CD8-positive, alpha-beta memory T cell (primary cell): ENCODE measurements at places on chromosomes 11 and 22.

GRCh38 chr11:106493751-106494150 lies 416.3 kb downstream of the AASDHPPT start:
- no peak overlapping the region for H3K27ac ChIP-seq
- no peaks in the 10 kb centered on the region for H3K36me3 ChIP-seq
- no peak overlapping the region for H3K4me3 ChIP-seq
- H3K4me1 ChIP-seq = no peaks in the 10 kb centered on the region

GRCh38 chr11:61959114-61959513 lies 8.3 kb downstream of the FTH1 start:
- H3K4me3 ChIP-seq = no peak overlapping the region
- H3K27me3 ChIP-seq = no peaks in the 10 kb centered on the region
- peaks cover 16% of the 10 kb centered on the region for H3K4me1 ChIP-seq

GRCh38 chr11:95655536-95655935 lies 134.0 kb downstream of the FAM76B start:
- no peak overlapping the region for H3K27ac ChIP-seq
- H3K27me3 ChIP-seq = no peaks in the 10 kb centered on the region
- DNase-seq = no peak
- H3K4me1 ChIP-seq = peaks cover 9% of the 10 kb centered on the region
- H3K4me3 ChIP-seq = no peak overlapping the region

- H3K4me1 ChIP-seq = peaks cover under 1% of the 10 kb centered on the region
- H3K27me3 ChIP-seq = no peaks in the 10 kb centered on the region
- no peak for DNase-seq
- no peaks in the 10 kb centered on the region for H3K36me3 ChIP-seq
- H3K27ac ChIP-seq = no peak overlapping the region
- H3K4me3 ChIP-seq = no peak overlapping the region
Observed at GRCh38 chr11:12097219-12097618, 13.2 kb upstream of the MICAL2 start.

DNA sequence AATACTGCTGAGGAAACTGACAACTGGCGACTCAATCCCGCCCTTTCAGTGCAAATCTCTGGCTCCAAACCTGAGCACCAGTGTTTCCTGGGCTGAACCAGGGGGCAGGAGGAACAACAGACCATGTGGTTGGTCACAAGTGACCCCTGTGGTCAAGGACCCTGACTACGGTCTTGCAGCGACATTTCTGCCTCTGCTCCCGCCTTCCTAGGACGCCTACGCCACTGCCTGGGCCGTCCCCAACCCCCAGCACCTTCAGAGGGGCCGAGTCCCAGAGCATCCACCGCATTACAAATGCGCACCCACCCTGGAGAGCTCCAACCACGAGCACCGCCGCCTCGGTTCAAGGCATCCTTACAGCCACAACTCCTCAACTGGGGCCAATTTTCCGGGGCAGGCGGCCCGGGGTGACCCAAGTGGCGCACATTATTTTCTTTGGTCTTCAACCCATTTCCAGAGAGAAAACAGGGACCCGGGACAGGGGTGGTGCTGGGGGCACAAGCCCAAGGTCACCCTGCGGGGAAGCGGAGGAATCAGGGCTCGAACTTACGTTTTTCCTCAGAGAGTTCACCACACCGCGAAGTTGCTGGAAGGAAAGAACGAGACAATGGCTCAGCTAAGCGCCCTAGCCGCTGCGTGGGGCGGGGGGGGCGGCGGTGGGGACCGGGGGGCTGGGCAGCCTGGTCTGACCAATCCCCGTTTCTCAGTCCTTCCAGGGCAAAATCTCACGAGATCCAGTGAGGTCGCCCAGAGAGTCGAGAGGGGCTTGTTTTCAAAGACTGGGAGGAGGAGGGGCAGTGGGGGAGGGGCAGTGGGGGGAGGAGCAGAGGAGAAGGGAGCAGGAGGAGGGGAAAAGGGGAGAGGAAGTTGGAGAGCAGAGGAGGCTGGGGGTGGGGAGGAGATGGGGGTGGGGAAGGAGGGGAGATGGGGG lies 1.8 kb downstream of the PRAME start:
- H3K27me3 ChIP-seq = no peaks in the 10 kb centered on the region
- no peaks in the 10 kb centered on the region for H3K36me3 ChIP-seq
- DNase-seq = no peak
- H3K27ac ChIP-seq = peak overlapping the region; percentile 98
- peak overlapping the region; percentile 61 for H3K4me3 ChIP-seq

GRCh38 chr11:235180-235579 lies 962 bp downstream of the SIRT3 start:
- no peak for DNase-seq
- H3K4me3 ChIP-seq = peak overlapping the region; percentile 69
- peaks cover 4% of the 10 kb centered on the region for H3K36me3 ChIP-seq

- no peak overlapping the region for H3K4me3 ChIP-seq
- no peaks in the 10 kb centered on the region for H3K4me1 ChIP-seq
- no peaks in the 10 kb centered on the region for H3K36me3 ChIP-seq
Observed at GRCh38 chr22:47748957-47749356, 986.5 kb downstream of the TBC1D22A start.

- DNase-seq = no peak
- no peak overlapping the region for H3K4me3 ChIP-seq
- H3K27me3 ChIP-seq = no peaks in the 10 kb centered on the region
- H3K36me3 ChIP-seq = no peaks in the 10 kb centered on the region
- H3K4me1 ChIP-seq = no peaks in the 10 kb centered on the region
- no peak overlapping the region for H3K27ac ChIP-seq
Observed at GRCh38 chr11:28303477-28304191, 195.4 kb downstream of the METTL15 start.

GRCh38 chr11:118439646-118440045 lies 3.4 kb downstream of the KMT2A start:
- H3K4me3 ChIP-seq = no peak overlapping the region
- H3K4me1 ChIP-seq = peaks cover 60% of the 10 kb centered on the region
- peak; percentile 11 for DNase-seq
- H3K27me3 ChIP-seq = no peaks in the 10 kb centered on the region

- no peaks in the 10 kb centered on the region for H3K4me1 ChIP-seq
- DNase-seq = no peak
- H3K27me3 ChIP-seq = no peaks in the 10 kb centered on the region
Observed at GRCh38 chr22:30887453-30887852, 81.1 kb downstream of the MORC2 start.

DNA sequence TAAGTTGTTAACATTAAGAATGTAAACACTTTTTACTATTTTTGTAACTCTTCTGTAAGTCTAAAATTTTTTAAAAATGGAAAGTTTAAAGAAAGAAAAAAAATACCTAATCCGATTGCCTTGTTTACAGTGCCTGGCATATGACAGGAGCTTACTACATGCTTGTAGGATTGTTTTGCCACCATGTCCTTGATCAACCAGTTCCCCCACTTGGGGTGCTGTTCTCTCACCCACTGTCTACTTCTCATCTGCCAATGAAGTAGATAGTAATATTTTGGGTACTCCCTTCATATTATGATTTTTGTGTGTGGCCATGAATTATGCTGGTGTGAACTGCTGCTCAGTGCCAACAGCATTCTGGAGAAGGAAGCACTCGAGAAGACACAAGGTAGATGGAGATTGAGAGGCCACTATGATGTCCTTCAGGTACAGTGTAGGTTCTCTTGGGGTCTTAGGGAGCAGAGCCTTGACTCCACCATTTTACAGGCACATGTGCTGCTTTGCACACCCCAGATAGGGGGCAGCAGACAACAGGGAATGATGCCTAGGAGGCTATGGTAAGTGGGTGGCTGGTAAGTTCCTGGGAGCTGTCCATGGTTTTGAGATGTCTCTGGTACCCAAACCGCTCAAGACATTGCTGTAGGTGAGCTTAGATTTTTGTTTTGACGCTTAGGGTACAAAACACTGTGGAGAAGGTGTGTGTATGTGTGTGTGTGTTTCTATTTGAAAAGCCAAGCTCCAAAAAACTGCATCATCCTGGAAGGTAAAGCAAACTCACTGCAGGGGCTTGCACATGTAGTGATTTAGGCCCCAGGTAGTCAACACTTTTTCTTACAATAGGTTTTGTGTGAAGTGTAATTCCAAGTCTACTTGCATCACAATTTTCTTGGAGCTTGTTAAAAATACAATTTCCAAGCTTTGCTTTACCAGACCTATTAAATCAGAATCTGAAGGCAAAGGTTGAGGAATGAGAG lies 494.5 kb upstream of the LARGE1 start:
- H3K27ac ChIP-seq = no peak overlapping the region
- H3K4me3 ChIP-seq = no peak overlapping the region
- no peaks in the 10 kb centered on the region for H3K4me1 ChIP-seq
- no peaks in the 10 kb centered on the region for H3K27me3 ChIP-seq
- no peaks in the 10 kb centered on the region for H3K36me3 ChIP-seq

GRCh38 chr11:74730571-74731260 lies 510 bp downstream of the CHRDL2 start:
- H3K27ac ChIP-seq = no peak overlapping the region
- H3K27me3 ChIP-seq = peaks cover 20% of the 10 kb centered on the region
- H3K4me3 ChIP-seq = no peak overlapping the region
- no peak for DNase-seq

DNA sequence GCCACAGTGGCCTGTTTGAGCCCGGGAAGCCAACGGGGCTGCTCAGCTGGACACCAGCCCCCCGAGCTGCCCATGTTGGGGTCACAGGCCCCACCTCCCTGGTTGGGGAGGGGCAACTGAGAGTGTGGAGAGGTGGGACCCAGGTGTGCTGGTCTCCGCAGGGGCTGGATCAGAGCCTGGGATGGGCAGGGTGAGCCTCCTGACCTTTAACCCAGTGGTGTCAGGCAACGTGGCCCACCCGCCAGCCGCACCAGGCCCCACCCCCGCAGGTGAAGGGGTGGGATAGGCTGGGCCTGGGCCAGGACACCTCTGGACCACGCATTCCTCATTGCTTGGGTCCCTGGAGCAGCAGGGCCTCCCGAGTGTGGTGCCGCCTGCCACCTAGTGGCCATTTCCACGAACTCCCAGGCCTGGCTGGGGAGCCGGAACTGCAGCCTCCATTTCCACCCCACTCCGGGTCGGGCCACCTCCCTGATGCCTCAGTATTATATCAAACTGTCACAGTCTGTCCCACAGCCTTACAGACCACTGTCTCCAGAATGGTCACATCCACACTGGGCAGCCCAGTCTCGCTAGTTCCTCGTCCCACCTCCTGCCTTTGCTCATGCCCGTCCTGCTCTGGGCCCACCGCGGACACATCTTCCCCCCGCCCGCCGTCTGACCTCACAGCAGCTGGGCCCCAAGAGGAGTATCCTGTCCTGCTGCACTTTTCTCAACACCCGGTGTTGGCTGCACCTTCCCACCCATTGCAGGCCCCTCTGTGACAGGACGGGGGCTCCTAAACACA lies 13.3 kb upstream of the PPP6R3 start:
- DNase-seq = peak; percentile 61
- H3K4me3 ChIP-seq = no peak overlapping the region
- H3K27ac ChIP-seq = no peak overlapping the region
- no peaks in the 10 kb centered on the region for H3K36me3 ChIP-seq

DNA sequence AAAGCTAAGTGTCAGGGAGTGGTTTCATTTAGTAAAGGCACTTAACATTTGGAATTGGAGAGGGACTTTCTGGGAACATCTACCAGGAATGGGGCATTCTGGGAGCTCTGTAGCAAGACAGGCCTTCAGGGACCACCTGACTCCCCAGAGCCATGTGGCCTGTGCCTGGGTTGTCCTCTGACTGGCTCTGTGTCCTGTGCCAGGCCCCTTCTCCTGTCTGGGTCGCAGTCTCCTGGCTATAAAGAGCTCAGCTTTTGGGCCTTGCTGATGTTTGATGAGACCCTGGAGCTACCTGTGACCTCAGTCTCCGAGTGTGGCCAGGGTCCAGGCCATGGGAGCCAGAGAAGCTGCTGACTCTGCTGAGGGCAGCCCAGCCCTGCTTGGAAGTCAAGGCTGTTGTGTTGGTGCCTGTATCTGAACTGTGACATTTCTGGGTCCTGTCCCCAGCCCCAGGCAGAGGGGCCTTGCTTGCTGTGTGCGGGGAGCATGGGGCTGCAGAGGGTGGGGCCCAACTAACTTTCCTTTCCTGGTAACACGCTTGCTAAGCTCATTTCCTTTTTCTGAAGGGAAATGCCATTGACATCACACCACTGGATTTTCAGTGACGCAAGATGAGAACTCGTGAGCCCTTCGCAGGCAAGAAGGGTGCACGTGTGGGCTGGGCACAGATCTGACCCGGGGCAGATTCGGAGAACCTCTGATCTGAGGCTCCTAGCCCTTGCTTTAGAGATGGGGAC lies 41.3 kb downstream of the LRRC32 start:
- no peak for DNase-seq
- no peaks in the 10 kb centered on the region for H3K4me1 ChIP-seq
- no peak overlapping the region for H3K27ac ChIP-seq
- H3K27me3 ChIP-seq = no peaks in the 10 kb centered on the region
